ENCODE measurements at places on chromosomes 16 and 17.

DNA sequence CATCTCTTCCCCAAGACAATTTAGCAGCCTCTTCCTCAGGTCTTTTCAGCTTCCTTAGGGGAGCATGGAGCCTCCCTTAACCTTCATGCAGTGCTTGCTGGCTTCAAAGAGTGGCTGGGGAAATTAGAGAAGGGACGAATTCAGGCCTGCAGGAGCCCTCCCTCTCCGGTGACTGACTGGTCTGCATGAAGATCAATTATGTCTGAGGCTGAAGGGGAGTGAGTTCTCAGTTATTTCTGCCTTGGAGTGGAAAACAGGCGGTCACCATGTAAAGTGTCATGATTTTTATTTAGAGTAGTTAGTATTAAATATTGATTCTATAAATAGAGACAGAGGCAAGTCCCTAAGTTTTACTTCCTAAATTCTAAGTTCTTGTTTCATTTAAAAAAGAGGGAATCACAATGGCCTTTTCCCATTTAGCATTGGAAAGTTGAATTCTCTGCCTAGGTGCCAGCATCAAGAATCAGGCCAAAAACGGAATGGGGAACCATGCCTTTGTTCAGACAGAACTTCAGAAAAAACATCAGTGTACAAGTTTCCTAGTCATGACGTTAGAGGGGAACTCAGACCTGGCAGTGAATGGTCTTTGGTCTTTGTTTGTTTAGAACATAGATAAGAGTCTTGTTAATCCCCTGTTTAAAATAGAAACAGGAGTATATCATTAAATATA is 4.4 kb downstream of the GABARAPL2 start:
- DNase-seq: no peak

DNA sequence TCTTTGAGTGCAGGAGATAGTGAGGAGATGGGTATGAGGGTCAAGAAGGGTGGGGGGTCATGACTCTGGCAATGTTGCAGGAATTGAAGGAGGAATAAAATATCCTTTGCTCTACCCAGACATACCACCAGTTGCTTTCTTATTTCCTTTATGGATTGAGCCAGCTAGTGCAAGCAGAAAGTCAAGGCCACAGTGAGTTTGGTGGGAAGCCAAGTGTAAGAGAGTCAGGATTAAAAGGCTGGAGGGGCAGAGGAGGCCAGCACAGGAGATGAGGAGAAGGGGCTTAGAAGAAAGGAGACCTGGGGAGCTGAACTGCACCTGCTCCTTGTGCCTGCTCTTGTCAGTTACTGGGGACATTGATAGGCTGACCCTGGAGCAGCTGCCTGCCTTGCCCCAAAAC is 16.1 kb downstream of the PIRT start:
- DNase-seq: no peak

GRCh38 chr16:1945559-1946391 is 2.8 kb upstream of the MSRB1 start:
- DNase-seq: no peak

DNA sequence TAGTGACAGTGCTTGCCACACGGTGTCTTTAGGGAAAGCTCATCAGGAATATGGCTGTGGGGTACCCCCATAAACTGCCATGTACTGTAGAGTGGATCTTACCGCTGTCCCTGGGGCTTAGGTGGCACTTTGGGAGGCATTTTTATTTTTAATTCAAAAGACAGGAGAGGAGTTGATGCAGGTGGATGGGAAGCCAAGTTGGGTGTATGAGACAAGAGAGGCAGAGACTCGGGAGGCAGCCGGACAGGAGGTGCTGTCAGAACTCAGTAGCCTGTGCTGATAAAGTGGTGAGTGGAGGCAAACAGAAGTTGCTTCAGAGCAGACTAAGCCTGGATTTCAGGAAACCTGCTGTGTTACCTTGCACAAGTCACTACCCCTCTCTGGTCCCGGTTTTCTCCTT is 185.9 kb downstream of the TMEM132E start:
- DNase-seq: no peak

DNA sequence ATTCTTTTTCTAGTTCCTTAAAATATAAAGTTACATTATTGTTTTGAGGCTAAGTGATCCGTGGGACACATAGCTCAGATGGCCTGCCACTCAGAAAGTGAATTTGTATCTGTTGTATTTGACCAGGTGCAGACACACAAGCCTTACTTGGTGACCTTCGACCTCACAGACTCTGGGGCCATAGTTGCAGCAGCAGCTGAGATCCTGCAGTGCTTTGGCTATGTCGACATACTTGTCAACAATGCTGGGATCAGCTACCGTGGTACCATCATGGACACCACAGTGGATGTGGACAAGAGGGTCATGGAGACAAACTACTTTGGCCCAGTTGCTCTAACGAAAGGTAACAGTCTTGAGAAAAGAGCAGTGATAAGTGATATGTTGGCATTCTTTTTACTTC is 30.5 kb downstream of the TMEM11 start:
- DNase-seq: no peak

DNA sequence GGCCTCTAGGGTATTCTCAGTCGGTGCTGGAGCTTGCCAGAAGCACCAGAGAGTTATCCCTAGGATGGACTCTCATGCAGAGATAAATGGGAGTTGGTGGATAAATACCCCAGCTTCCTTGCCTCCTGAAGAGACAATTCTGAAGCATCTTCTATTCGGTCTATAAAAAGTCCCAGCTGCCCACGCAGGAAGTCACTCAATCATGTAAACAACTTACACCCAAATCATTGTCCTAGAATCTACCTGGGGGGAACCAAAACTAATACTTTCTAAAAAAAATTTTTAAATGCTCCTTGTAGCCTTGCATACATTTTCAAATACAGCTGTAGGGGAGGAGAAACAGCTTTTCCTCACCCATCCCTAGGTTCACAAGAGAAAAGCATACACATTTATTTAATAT is 66.6 kb upstream of the ELAC2 start:
- no peak for DNase-seq

- no peak for DNase-seq
Measured at GRCh38 chr17:76233588-76234353, 6.5 kb downstream of the RNF157 start.

DNA sequence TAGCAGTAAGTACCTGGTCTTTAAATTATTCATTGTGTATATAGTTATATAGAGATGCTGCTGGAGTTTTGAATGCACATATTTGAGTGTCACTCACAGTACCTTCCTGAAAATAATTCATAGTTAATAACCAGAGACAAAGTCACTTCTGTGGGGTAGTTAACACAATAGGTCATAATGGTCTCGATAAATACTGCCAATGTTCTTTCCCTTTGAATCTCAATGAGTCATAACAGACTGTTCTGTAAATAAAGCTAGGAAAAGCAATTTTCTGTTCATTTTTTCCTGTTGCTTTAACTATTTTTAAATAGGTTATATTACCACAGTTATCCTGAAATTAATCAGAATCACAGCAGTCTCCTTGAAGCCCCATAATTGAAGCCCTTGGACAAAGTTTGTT is 87.2 kb downstream of the MAP2K4 start:
- DNase-seq: no peak

- no peak for DNase-seq
Measured at GRCh38 chr17:66412857-66413558, 110.6 kb downstream of the PRKCA start.

DNA sequence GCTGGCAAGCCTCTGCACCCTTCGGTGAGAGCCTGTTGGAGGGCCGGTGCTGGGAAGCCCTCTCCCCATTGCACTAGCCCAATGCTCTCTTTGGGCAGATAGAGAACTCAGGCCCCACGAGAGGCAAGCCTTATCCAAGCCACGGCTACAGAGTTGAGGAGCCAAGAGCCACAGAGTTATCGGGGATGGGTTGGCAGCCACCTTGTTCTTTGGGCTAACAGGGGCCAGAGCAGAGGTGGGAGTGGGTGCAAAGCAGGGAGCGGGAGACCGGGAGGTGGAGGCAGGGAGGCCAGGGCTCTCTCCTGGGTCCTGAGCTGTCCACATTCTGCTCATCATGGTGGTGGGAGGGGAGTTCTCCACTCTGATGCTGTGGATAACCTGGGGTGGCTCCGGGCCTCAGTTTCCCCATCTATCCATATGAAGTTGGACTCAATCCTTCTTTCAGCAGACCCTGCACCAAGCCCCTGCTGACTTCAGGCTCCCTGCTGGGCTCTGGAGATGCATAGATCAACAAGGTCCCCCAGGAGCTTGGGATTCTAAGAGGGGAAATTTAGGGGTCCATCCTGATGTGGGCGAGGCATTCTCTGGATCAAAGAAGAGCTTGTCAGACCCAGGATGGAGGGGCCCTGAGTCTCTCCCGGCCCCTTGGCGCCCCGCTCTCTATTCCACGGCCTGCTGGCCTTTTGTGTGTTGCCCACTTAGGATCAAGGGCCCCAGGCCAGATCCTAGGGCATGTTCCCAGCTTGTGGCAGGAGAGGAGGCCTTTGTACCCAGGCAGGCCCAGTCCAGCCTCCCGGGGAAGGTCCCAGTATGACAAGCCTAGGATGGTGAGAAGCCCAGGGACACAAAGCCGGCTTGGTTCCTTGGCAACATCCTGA is 557 bp upstream of the CX3CL1 start:
- DNase-seq: no peak

GRCh38 chr16:59964232-59964924 is 1230.3 kb upstream of the GOT2 start:
- no peak for DNase-seq

GRCh38 chr16:55326261-55327092 is 2.5 kb downstream of the IRX6 start:
- DNase-seq: no peak

DNA sequence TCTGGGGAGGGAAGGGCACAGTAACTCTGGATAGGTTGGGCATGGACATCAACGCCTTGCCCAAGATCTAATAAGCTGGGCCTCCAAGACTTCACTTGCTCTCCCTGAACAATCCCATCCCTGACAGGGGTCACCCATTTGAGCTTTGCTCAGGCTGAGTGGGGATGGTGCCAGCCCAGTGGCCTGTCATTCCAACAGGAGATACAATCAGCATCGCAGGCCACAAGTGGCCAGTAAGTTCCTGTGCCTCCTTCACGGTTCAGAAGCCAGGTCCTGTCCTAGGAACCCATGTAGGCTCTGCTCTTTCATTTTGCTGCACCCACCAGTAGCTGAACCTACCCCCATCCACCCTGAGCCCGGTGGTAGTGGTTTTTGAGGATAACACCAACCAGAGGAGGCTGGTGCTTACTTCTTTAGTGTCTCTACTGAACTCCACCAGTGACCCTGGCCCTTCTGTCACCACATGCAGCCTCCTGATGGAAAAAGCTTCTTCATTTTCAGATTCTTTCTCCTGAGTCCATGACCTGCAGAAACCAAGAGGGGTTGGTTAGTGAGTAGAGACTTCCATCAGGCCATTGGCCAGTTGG is 14.9 kb downstream of the PLEKHG4 start:
- no peak for DNase-seq

- no peak for DNase-seq
Measured at GRCh38 chr17:12545877-12546513, 119.7 kb upstream of the MYOCD start.

DNA sequence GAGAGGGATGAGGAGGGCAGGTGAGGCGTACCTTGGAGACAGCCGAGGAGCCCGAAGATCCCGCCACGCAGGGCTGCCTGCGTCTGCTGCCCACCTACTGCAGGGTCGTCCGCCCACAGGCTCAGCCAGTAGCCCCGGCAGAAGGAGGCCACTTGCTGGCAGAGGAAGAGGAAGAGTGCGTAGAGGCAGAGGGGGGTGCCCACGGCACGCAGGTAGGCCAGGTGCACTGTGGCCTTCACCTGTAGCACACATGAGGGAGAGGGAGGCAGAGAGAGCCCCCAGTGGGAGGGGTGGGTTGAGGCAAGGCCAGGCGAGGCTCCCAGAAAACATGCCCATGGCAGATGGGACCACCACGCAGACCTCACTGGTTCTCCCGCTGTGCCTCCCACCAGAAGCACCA is 53.7 kb downstream of the ABCC6 start:
- DNase-seq: no peak

DNA sequence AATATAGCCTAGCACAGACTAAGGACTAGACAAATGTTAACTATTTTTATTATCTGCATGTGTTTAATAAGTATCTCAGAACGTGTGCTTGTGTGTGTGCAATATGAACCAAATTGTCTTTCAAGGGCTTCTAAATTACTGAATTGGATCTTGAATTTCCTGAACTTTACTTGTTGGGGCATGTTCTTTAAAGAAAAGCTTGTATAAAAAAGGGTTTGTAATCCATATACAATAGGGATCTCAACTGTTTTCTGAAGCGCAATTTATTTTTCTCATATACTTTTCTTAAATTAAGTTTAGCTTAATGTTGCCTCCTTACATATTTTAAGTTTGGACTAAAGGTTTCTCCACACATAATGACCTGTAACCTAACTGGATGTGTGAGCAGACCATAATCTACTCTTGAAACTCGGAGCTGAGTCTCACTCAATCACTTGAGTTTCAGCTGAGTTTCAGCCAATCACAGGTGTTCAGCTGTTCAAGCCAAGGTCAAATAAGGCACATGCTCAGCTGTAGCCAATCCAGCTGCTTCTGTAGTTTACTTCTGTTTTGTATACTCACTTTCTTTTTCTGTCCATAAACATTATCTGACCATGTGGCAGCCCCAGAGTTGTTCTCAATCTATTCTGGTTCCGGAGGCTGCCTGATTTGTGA is 72.3 kb downstream of the CDK5R1 start:
- no peak for DNase-seq

- peak; percentile 42 for DNase-seq
Measured at GRCh38 chr17:58755577-58756245, at the start of gene PPM1E. Gene PPM1E, plus strand, starts transcription at chr17:58755854.

DNA sequence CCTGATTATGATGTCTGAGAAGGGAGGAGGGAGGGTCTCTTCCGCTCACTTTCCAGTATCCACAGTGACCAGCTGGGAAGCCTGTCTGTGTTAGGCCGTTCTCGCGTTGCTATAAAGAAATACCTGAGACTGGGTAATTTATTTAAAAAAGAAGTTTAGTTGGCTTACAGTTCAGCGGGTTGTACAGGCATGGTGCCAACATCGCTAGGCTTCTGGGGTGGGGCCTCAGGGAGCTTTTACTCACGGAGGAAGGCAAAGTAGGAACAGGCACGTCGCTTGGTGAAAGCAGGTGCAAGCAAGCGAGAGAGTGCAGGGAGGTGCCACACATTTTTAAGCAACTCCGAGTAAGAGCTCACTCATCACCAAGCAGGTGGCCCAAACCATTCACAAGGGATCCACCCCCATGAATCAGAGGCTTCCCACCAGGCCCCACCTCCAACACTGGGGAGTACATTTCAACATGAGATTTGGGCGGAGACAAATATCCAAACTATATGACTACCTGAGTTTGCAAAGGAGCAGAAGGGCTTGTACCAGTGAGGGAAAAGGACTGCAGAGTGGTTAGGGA is 137.5 kb downstream of the CCDC182 start:
- no peak for DNase-seq

GRCh38 chr17:34556384-34556783 is 23.0 kb upstream of the TMEM132E start:
- DNase-seq: no peak

GRCh38 chr17:60678118-60678444 is 430 bp downstream of the BCAS3 start:
- no peak for DNase-seq

Measured in CD4-positive, alpha-beta memory T cell (primary cell).